Cortex of kidney (tissue), 1 donor: ENCODE measurements at places on chromosomes 16 and 17.

- DNase-seq: no peak
Observed at GRCh38 chr17:38444151-38444550, 15.9 kb downstream of the ARHGAP23 start.

GRCh38 chr17:79461041-79461440 lies 149.8 kb downstream of the RBFOX3 start:
- DNase-seq: no peak

DNA sequence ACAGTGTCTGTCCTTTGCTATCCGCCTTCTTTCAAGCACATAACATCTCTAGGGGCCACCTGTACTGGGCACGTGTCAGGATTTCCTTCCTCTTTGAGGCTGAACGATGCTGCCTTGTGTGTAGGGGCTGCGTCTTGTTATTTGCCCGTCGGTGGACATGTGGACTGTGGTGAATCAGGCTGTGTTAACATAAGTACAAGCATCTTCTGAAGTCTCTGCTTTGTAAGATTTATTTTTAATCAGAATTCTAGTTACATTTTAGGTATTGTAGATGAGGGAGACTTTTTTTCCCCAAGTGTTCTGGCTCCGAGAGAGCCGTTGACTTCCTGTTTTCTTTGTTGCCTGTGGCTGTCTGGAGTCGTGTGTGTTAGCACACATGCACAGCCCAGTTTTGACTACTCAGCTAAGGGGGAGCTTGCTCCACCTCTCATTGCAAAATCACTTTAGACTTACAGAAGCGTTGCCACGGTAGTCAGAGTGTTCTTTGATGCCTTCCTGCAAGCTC lies 26.1 kb downstream of the SPG7 start:
- no peak for DNase-seq

DNA sequence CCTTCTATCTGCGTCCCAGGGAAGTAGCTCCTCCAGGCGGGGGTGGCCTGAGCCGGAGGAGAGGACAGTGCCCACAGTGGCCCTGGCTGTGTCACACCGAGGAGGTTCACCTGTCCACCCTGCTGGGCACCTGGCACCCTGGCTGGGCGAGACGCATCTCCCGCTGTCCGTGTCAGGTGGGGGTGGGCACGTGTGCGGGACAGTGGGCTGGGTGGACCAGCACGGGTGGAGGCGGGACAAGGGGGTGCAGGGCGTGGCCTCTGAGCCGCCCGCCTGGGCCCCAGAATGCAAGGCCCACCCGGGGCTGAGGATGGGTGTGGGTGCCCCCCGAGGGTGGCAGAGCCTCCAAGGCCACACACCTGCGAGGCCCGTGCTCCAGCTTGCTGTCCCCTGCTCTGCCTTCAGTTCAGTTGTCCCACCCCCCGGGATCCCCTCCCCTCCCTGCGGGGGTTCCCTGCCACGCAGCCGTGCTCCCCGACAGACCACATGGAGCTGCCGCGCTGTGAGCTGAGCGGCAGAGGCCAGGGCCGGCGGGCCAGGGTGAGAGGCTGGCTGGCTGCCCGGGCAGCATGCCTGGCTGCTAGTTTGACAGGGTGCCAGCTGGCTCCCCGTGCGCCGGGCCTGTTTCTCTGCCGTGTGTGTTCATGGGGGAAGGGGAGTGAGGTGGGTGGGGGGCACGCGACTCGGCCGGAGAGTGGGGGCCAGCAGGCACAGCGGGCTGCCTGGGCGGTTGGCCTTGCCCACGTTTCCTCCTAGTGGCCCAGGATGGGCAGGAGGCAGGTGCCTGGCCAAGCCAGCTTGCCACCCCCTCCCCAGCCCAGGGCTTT lies 33.9 kb downstream of the BAHCC1 start:
- DNase-seq: no peak

DNA sequence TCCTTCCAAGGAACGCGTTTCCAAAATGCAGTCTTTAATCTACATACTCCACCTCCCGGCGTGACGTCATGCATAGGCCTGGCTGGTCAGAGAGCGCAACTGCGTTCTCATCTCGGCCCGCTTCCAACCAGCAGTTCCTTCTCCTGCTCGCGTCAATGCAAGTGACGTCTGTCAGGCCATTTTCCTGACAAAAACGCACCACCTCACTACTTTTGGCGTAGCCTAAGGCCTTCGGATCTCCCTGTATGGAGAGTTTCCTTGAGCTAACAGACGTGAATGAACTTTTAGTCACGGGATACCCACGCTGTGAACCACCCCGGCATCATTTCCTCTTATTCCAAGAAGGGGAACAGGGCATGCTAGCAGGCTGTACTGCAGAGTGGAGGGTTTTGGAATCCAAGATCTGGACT lies 25.0 kb downstream of the TEX14 start:
- no peak for DNase-seq

DNA sequence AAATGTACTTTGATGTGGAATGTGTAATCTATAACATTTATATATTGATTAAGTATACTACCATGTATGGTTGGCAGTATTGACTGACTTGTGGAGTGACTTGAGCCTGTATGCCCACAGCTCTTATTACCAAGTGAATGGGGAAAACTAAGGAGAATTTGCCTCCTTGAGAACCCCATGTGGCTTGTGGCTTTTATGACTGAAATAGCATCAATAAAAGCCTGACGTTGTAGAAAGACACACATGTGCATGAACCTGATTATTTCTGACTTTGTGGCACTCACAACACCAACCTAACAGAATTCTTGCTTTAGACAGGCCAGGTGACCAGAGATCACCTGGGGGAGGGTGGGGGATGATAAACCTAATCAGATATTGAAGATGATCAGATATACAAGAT lies 2.1 kb upstream of the LRRC75A start:
- DNase-seq: no peak

GRCh38 chr17:27591986-27592385 lies 39.0 kb upstream of the LGALS9 start:
- DNase-seq: no peak

GRCh38 chr16:22402191-22402590 lies 27.8 kb upstream of the CDR2 start:
- no peak for DNase-seq

GRCh38 chr17:46166692-46167249 lies 26.5 kb downstream of the KANSL1 start:
- no peak for DNase-seq

- no peak for DNase-seq
Observed at GRCh38 chr16:85304337-85304736, 192.1 kb upstream of the CIBAR2 start.

- no peak for DNase-seq
Observed at GRCh38 chr17:42843358-42843934, 934 bp upstream of the AOC2 start.

DNA sequence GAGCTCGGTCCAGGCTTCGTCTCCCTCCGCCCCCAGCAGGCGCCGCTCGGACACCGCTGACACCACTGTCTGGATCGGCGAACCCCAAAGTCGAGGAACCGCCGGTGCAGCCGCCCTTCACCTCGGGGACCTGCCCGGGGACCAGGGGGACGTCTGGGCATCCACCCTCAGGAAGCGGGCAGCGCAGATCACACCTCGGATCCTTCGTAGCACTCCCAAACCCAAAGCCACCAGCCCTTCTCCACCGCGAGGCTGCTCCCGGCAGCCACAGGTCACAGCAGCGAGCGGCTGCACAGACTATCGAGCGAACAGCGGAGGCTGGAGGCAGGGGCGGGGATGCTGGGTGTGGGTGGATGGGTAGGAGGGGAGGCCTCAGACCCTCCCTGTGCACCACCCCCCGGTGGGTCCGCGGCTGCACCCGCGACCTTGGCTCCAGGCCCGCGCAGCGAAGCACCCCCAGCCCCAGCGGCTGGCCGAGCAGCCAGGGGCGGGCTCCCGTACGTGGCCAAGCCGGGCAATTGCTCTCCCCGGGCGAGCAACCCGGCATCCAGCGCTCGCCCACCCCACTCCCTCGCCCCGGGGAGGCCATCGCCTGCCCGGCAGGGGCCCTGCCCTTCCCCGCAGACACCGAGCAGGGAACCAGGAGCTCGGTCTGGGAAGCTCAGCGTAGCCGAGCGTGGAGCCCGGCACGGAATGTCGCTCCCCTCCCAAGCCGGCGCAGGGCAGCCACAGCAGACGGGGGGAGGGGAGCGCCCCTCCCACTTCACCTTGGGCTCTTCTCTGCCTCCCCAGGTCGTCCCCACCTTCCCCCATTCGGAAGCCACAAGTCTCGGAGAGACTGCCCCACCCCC lies 1.0 kb downstream of the SDK2 start:
- DNase-seq: no peak

- DNase-seq: no peak
Observed at GRCh38 chr17:46035112-46035818, 36.2 kb downstream of the STH start.

DNA sequence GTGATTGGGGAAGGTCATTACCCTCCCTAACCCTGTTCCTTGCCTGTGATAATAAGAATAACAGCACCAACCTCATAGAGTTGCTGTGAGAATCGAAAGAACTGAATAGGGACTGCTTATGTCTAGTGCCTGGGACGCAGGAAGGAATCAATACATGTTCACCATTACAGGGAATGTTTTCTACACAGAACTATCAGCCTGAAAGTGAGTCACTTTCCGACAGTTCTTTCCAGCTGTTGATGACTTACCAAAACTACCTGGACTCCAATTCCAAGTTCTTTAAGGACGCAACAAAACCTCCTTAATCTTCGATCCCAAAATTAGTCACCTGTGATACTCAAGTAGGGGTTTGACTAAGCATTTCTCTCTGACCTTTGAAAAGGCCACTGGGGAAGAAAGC lies 29.4 kb downstream of the ZNF423 start:
- no peak for DNase-seq

GRCh38 chr16:85553436-85554113 lies 59.5 kb upstream of the GSE1 start:
- DNase-seq: no peak

DNA sequence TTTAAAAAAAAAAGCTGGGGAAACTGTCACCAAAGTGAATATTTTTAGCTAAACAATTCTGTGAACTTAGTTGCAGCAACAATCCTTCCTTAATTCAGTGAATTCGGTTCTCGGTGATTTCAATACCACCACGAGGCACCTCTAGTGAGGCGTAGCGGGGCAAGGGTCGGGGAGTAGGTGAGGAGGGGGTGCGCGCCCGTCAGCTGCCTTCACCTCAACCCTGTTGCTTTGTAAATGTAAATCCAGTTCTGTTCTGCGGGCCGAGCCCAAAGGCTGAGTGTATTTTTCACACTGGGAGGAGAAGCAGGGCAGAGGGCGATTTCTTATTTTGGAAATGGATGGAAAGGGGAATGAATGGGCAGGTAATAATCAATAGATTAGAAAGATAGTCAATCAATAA lies 17.4 kb downstream of the SALL1 start:
- DNase-seq: no peak

GRCh38 chr17:83123896-83124801 lies 44.7 kb downstream of the METRNL start:
- no peak for DNase-seq

- DNase-seq: no peak
Observed at GRCh38 chr16:70157477-70158260, 15.9 kb upstream of the CLEC18C start.

DNA sequence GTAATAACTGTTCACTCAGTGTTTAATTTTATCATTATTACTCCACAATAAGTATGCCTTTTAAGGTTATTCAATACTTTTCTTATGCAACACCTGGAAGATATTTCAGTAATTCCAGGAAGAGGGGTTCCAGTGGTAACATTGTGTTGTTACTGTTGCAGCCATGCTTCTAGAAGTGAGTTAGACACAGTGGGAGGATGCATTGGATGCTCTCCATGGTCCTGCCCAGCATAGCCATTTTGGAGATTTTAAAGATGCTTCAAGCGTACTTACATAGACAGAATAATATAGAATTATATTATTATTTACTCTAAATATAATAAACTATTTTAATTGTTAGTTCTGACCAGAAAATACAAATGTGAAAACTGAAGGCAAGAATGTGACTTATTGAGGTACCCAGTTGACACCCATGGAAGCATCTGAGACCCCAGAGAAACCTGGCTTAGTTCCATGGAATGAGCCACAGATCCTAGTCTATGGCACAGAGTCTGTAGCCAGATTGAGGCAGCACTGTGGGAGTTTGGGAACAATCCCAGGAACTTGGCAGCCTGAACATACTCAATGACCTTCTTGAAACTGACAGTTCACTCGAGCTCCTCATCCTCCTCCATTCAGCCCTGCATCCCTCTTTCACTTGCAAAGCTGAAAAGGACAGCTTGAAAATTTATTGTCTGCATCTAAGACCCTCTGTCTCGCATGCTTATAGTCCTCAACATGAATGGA lies 190.1 kb upstream of the HS3ST4 start:
- DNase-seq: no peak

DNA sequence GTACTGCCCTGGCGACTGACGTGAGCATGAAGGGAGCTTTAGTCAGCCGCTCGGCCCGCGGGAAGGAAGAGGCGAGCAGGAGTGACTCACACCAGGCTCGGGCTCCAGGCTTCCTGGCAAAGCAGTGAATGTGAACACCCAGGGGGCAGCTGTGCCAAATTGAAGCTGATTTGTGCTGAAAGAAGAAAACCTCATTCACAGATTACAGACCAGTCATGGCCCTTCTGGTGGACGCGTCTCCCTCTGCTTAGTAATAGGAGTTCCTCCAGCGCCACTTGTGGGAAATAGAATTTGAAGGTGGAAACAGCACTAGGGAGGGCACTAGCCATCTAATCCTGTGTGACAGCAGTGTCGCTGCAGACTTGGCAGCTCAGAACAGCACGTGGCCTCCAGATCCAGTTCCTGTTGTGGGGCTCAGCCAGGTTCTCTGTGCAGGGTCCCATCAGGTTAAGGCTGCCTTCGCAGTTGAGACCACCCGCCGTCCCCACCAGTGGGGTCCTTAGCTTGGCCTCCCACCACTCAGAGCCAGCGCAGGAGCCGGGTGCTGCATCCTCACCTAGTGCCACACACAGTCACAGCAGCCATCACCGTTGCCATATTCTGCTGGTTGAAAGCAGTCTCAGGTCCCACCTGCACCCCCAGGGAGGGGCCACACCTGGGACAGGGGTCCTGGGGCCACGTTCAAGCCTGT lies 164.5 kb upstream of the CHMP6 start:
- DNase-seq: no peak

DNA sequence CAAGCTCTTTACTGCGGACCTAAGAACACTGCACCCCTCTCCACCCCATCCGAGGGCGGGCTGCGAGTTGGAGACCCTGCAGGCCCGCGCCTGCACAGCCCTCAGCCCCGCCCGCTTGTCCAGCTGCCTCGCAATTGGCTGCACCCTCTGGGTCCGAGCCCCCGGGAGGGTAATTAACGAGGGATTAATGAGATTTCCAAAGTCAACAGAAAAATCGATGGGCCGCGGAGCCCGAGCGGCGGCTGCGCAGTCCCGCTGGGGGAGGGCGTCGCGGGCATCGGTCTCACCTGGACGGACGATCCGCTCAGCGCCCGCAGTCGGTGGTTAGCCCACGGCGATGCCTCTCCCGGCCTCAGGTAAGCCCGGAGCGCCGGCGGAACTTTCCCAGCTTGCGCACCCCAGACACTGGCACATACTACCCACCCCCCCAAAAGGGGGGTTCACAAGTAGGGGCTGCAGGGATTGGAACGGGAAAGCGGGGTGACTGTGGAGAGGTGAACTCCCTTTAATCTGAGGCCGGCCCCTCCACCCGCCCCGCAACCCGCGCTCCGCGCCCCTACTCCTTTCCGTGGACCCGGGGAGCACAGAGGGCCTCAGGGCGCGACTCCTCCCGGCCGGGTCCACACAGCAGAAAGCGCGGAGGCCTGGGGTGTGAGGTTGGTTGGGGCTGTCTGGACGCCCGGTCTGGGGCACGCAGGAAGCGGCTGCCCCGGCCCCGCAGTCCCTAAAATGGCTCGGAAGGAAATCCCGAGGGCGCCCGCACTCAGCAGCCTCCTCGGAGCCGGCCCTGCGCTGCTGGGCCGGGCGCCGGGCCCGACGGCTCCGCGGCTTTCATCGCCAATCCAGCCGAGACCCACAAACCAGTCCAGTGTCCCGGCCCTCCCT lies at the start of gene OTOP3:
Gene OTOP3 (plus strand): TSS at position 314 of the 885 bp plus-strand sequence. CDS start 24 bp downstream, at position 338.
- DNase-seq: no peak
